ENCODE measurements at places on chromosomes 12 and 14.

DNA sequence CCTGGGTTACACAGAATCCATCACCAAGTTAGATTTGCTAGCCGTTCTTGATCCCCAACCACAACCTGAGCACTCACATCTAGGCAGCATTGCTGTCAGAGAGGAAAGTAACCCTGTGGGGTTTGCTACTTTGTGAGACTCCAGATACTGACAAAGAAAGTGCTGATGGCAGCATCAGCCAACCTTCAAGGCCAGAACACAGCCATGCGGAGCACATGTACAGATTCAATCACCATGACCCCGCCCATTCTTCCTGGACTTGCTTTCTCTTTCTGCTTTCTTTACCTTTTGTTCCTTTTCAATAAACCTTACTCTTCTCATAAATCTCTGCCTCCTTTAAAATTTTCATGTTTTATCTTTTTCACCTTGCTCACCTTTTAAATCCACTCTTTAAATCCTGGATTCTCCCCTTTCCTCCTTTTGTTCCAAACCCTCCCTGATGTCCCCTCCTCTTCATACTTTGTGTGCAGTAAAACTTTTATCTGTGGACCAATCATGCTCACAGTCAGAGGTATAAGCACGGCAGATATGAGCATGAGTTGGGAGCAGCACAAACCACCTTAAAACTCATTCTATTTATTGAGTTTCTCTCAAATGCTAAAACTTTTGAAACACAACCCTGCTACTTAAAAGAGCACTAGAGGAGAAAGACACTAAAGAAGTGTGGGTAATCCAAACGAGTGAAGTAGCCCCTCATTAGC lies 21.9 kb upstream of the CERS5 start:
- DNase-seq: no peak

- DNase-seq: no peak
These were observed 31.2 kb upstream of the ADGRD1 start for GRCh38 chr12:130922511-130922953.

- DNase-seq: no peak
These were observed 8.7 kb upstream of the SPATS2 start for GRCh38 chr12:49358483-49359141.

GRCh38 chr12:82608706-82609105 lies 78.0 kb upstream of the TMTC2 start:
- no peak for DNase-seq

- no peak for DNase-seq
These were observed 15.9 kb downstream of the NCOR2 start for GRCh38 chr12:124551268-124552144.

DNA sequence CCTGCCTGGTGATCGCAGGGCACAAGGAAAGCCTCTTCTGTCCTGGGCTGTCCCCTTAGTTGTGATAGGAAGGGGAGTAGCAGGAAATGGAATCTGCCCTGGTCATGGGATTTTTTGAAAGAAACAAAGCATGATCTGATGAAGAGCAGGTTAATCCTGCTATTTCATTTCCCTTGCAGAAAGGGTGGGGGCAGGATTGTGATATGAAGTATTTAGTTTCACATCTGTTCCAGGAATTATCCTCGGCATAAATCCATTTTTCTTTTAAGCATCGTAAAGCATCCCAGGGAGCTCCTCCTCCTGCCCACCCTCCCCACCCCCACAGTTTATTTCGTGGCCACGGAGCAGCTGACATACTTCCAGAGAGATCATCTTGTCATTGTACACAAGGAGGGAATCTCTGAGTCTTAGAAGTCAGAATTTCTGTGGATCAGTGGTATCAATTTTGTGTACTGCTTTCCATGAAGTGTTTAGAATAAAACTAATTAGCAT lies 53.1 kb downstream of the TGFB3 start:
- DNase-seq: no peak

Data from iPS DF 6.9 (cell line).